Activated CD4-positive, alpha-beta T cell treated with anti-CD3 and anti-CD28 coated beads, Interleukin-2, amount 10 ng/mL, durations not matched to agents 24 days and 14 days (primary cell): ENCODE measurements at places on chromosomes 3 and 15. TPM values are rescaled to one million over a fixed set of nuclear protein-coding genes. Genes with fewer than 3 reads are reported as not detected.

Gene FRMD5
- 0.09 TPM in 1 of 2 replicates, not detected in the other for total RNA-seq

Gene TICRR
- total RNA-seq = 18.8 and 21.0 TPM in 2 replicates

Gene MGLL
- total RNA-seq = 2.3 and 3.6 TPM in 2 replicates

Gene MB21D2
- 8.6 and 9.4 TPM in 2 replicates for total RNA-seq

Gene UNC13C
- total RNA-seq = not detected in 2 replicates

Gene OIP5
- 15.8 and 21.0 TPM in 2 replicates for total RNA-seq

Gene ALS2CL
- total RNA-seq = 0.47 and 0.99 TPM in 2 replicates

Gene PP2D1
- total RNA-seq = not detected in 2 replicates

Gene AGTR1
- not detected in 2 replicates for total RNA-seq

Gene GXYLT2
- total RNA-seq = not detected in 2 replicates

DNA sequence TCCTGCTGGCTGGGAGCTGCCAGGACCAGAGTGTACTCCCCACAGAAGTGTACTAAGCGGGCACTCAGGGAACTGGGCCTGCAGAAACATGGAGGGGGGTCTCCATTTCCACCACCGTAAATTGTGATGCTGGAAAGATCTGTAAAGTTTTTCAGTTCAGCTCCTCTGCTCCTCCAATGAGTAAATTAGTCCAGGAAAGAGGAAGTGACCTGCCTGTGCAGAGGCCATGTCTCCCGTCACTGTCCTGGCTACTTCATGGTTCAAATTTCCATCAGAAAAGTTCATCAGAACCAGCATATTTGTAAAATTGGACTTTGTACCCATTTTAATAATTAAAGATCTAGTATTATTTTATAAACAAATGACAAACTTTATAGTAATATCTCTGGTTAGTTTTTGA lies 226.7 kb upstream of the THBS1 start:
- no peak for DNase-seq
- H3K27ac ChIP-seq = no peak overlapping the region
- peaks cover 3% of the 10 kb centered on the region for H3K27me3 ChIP-seq
- no peaks in the 10 kb centered on the region for H3K36me3 ChIP-seq

DNA sequence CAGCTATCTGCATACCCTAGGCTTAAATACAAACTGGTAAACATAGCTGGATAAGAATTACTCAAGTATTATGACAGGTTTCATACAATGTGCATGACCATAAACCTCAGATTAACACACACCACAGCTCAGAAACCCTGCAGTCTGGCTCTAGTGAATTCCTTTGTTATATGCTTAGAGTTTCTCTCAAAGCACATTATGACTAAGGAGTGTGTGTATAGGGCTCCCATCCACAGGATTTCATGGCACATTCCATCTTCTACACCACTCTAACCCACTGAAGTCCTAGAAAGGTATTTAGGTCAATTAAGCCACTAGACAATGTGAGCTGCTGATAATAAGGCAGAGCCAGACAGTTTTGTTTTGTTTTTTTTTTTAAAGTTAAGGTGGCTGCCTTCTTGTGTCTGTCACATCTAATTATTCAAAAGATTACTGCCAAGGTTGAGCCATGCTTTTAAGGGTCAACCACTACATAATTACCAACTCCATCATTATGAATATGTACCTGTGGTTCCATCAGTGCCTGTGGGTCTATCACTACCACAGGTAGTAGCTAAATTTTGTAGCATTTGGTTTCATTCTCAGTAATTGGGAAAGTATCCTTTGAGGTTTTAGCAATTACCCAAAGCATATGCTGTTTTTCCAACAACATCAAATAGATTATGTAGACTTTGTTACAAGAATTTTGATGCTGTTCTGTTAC lies 107.0 kb downstream of the ALCAM start:
- no peaks in the 10 kb centered on the region for H3K36me3 ChIP-seq
- DNase-seq = no peak
- H3K27me3 ChIP-seq = peaks cover 4% of the 10 kb centered on the region
- H3K4me3 ChIP-seq = no peak overlapping the region

GRCh38 chr15:62909257-62909656 lies 133.3 kb upstream of the TPM1 start:
- H3K27me3 ChIP-seq = peaks cover 2% of the 10 kb centered on the region
- no peak overlapping the region for H3K4me3 ChIP-seq
- H3K4me1 ChIP-seq = no peaks in the 10 kb centered on the region
- DNase-seq = no peak

DNA sequence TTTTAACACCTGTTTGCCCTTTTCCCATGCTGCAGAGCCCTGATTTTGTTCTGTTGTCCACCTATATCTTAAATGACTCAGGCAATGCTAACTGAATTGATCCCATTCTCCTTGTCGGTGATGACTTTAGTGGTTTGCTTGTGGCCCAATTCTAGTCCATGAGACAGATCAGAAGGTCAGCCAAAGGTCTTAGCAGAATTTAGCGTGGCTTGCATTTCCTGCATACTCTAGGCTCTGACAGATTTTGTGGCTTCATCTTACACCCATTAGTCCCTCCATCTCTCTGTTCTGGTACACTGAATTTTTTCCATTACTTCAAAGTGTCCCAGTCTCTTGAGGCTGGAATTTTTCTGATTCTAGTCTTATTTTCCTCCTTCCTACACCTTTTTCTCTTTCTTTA lies 161.9 kb downstream of the STAC start:
- H3K27me3 ChIP-seq = no peaks in the 10 kb centered on the region
- H3K36me3 ChIP-seq = no peaks in the 10 kb centered on the region
- H3K4me3 ChIP-seq = no peak overlapping the region
- no peak overlapping the region for H3K27ac ChIP-seq

DNA sequence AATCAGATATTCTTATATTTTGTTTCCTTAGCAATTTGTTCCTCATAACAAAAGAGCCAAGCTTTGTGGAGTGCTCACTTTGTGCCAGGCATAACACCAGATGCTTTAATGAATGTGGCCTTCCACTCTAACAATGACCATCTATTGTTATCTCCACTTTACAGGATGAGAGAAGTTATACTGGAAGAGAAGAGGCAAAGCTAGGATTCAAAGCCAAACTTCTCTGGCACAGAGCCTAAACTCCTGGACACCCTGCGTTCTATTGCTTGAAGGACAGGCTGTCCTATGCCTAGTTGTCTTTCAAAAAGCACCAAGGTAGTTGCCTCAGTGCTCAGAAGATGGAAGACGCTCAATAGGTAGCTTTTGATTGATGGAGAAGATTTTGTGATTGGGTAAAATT lies 123.2 kb upstream of the FEZF2 start:
- H3K4me3 ChIP-seq = no peak overlapping the region
- no peak overlapping the region for H3K27ac ChIP-seq
- no peaks in the 10 kb centered on the region for H3K4me1 ChIP-seq
- no peaks in the 10 kb centered on the region for H3K27me3 ChIP-seq
- DNase-seq = no peak

GRCh38 chr15:88440021-88440420 lies 27.2 kb downstream of the MRPL46 start:
- no peak for DNase-seq
- no peak overlapping the region for H3K27ac ChIP-seq
- peaks cover 28% of the 10 kb centered on the region for H3K27me3 ChIP-seq
- no peaks in the 10 kb centered on the region for H3K36me3 ChIP-seq
- no peak overlapping the region for H3K4me3 ChIP-seq
- H3K4me1 ChIP-seq = peaks cover 2% of the 10 kb centered on the region

DNA sequence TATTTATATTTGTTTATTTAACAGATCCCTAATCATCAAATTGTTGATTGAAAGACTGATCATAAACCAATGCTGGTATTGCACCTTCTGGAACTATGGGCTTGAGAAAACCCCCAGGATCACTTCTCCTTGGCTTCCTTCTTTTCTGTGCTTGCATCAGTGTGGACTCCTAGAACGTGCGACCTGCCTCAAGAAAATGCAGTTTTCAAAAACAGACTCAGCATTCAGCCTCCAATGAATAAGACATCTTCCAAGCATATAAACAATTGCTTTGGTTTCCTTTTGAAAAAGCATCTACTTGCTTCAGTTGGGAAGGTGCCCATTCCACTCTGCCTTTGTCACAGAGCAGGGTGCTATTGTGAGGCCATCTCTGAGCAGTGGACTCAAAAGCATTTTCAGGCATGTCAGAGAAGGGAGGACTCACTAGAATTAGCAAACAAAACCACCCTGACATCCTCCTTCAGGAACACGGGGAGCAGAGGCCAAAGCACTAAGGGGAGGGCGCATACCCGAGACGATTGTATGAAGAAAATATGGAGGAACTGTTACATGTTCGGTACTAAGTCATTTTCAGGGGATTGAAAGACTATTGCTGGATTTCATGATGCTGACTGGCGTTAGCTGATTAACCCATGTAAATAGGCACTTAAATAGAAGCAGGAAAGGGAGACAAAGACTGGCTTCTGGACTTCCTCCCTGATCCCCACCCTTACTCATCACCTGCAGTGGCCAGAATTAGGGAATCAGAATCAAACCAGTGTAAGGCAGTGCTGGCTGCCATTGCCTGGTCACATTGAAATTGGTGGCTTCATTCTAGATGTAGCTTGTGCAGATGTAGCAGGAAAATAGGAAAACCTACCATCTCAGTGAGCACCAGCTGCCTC lies 14.7 kb downstream of the THBS1 start:
- H3K36me3 ChIP-seq = peaks cover 8% of the 10 kb centered on the region
- H3K4me3 ChIP-seq = no peak overlapping the region
- peaks cover 7% of the 10 kb centered on the region for H3K4me1 ChIP-seq
- DNase-seq = no peak

- H3K4me1 ChIP-seq = no peaks in the 10 kb centered on the region
- no peak overlapping the region for H3K27ac ChIP-seq
- DNase-seq = no peak
- no peaks in the 10 kb centered on the region for H3K27me3 ChIP-seq
- no peak overlapping the region for H3K4me3 ChIP-seq
These were observed 399.1 kb downstream of the SI start for GRCh38 chr3:164679245-164679644.

DNA sequence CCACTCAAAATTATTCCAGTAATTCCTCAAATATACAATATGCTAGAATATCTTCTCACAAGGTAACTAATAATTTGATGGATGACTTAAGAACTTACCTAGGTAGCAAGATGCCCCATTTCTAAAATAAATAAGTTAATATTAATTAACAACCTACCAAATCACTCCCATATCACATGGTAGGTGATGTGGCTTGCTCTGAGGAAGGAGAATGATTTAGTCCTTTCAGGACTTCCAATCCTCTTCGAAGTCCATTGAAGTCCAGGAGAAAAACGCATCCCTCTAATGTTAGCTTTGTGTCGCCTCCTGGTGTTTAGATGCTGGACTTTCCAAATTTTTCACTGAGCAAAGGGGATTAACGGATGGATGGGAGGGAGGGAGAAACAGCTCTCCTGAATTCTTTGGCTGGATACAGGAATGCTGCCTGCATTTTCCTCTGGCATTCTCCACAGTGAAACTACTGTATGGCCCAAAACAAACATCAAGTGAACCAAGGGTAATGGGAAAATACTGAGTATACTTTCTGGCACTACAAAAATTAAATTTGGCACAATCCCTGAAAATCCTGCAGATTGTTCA lies 58.6 kb downstream of the PRICKLE2 start:
- H3K36me3 ChIP-seq = no peaks in the 10 kb centered on the region
- H3K4me1 ChIP-seq = no peaks in the 10 kb centered on the region
- no peak overlapping the region for H3K27ac ChIP-seq
- no peak for DNase-seq

- H3K27ac ChIP-seq = no peak overlapping the region
- no peaks in the 10 kb centered on the region for H3K4me1 ChIP-seq
- no peaks in the 10 kb centered on the region for H3K27me3 ChIP-seq
- no peak for DNase-seq
These were observed 116.5 kb downstream of the SLC9A9 start for GRCh38 chr3:143731776-143732175.

DNA sequence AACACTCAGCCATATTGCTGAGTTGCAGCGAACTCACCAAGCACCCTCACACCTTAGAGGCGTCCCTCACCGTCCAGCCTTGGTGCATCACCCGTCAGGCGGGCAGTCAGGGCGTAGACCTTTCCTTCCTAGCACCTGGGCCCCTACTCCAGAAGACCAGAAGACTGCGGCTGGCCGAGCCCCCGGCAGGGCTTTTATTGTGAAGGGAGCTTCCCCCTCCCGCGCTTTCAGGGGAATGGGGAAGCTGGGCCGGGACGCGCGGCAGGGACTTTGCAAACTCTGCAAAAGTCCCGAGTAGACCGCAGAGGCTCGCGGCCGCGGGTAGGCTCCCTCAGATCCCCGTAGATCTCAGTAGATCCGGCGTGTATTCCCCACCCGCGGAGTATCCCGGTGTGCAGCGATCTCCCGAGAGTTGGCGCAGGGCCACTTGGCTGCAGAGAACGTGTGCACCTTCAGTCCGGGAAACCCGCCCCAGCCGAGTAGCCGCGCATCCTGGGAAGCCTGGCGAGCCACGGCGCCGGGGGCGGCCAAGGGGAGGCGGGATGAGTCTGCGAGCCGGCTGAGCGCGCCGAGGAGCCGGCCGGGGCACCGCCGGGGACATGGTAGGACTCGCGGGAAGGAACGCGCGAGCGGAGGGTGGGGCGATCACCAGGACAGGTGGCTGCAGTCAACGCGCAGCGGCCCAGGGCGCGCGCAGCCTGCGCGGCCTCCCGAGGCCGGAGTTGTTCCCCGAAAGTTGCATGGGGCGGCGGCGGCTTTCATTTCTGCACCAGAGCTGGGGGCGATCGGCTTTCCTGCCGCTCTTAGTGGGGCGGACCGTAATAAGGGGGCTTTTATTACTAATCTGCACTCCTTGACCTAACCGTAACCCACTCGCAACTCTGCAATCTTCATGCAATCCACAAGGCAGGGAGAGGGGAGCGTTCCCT lies at the start of gene GASK1A:
GASK1A (plus strand) TSS at position 268 of the 929 bp plus-strand sequence; CDS start at position 600, 332 bp downstream.
- peak within 1 kb of the TSS; percentile 55 for H3K4me3 ChIP-seq
- peaks cover 1% of the 10 kb centered on the region for H3K4me1 ChIP-seq
- no peaks in the 10 kb centered on the region for H3K36me3 ChIP-seq
- peaks cover 42% of the 10 kb centered on the region for H3K27me3 ChIP-seq
- no peak for DNase-seq

DNA sequence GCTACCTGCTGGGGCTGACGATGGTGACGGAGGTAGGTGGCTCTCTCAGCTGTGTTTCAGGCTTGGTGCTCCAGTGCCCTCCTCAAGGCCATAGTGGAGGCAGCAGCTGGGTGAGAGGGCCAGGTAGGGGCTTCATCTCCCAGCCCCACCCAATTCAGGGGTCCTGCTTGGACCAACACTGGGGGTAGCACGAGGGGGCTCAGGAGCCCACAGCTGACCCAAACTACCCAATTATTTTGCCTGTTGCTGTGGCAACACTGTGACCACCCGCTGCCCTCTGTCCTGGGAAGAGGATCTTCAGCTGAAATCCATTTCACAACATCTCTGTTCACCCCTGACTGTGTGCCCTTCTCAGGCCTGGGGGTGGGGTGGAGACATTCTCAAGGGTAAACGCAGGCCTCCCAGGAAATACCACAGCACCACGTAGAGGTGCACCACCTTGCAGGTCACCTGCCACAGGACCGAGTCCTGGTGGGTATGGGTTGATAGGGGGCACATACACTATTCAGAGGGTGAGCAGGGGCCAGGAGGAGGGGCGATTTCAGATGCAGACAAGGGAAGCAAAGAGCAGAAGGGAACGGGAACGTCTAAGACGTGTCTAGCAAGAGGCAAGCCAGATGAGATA lies 62.7 kb downstream of the GRIP2 start:
- peaks cover 38% of the 10 kb centered on the region for H3K36me3 ChIP-seq
- H3K4me1 ChIP-seq = peaks cover 5% of the 10 kb centered on the region
- H3K4me3 ChIP-seq = no peak overlapping the region

- H3K4me3 ChIP-seq = no peak overlapping the region
- no peak overlapping the region for H3K27ac ChIP-seq
- no peak for DNase-seq
- no peaks in the 10 kb centered on the region for H3K36me3 ChIP-seq
These were observed 2.2 kb upstream of the CD276 start for GRCh38 chr15:73681856-73682599.

GRCh38 chr3:194586836-194587235 lies 46.4 kb downstream of the TMEM44 start:
- H3K27ac ChIP-seq = peak overlapping the region; percentile 17
- DNase-seq = no peak
- no peak overlapping the region for H3K4me3 ChIP-seq
- peaks cover 1% of the 10 kb centered on the region for H3K27me3 ChIP-seq
- peaks cover 10% of the 10 kb centered on the region for H3K36me3 ChIP-seq
- peaks cover 29% of the 10 kb centered on the region for H3K4me1 ChIP-seq
